ENCODE measurements at places on chromosomes 7 and 10.

GRCh38 chr7:67045496-67045995 is 48.9 kb downstream of the TYW1 start:
- DNase-seq = no peak

DNA sequence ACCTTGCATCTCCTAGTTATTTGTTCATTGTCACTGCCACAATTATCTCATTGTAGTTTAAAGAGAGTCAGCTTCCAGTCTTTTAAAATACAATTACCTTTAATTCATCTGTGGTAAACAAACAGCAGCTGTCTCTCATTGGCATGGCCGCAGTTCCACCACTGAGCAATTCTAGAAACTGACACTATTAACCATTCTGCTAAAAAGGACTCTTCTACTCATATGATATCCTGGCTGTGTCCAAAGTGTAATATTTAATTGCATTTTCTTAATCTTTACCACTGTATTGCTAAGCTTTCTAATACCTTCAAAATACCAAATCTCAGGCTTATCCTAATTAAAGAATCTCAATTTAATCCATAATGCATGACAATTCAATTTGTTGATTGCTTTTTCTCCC is 639.0 kb downstream of the AUTS2 start:
- no peak for DNase-seq

GRCh38 chr7:156031679-156032478 is 219.6 kb upstream of the SHH start:
- DNase-seq = no peak

GRCh38 chr7:116164552-116165306 is 45.6 kb upstream of the TES start:
- no peak for DNase-seq

DNA sequence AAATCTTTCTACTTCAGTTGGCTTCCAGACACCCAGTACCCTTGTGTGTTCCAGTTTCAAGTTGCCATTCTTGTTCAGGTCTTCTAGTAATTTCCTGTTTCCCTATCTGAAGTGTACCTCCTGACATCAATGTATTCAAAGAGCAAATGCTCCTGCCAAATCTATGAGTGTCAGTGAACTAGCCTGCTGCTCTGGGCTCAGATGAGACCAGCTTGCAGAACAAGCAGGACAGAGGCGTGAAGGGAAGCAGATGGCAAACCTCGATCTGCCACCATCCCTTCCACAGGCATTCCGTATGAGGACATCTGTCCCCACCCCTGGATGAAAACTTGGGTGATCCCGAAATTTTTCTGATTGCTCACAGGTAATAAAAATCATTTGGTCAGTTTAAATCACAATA is 4.4 kb upstream of the MPP7 start:
- DNase-seq = peak; percentile 83
